NCI-H345 (cell line): ENCODE measurements at places on chromosomes 6 and 20.

- no peak for DNase-seq
Measured at GRCh38 chr20:50872560-50873425, 58.4 kb downstream of the ADNP start.

GRCh38 chr6:54335871-54336270 is 27.6 kb downstream of the TINAG start:
- no peak for DNase-seq

GRCh38 chr20:46378412-46379009 is 27.9 kb downstream of the ELMO2 start:
- no peak for DNase-seq

- DNase-seq = no peak
Measured at GRCh38 chr20:57746832-57747404, 37.1 kb upstream of the PMEPA1 start.

DNA sequence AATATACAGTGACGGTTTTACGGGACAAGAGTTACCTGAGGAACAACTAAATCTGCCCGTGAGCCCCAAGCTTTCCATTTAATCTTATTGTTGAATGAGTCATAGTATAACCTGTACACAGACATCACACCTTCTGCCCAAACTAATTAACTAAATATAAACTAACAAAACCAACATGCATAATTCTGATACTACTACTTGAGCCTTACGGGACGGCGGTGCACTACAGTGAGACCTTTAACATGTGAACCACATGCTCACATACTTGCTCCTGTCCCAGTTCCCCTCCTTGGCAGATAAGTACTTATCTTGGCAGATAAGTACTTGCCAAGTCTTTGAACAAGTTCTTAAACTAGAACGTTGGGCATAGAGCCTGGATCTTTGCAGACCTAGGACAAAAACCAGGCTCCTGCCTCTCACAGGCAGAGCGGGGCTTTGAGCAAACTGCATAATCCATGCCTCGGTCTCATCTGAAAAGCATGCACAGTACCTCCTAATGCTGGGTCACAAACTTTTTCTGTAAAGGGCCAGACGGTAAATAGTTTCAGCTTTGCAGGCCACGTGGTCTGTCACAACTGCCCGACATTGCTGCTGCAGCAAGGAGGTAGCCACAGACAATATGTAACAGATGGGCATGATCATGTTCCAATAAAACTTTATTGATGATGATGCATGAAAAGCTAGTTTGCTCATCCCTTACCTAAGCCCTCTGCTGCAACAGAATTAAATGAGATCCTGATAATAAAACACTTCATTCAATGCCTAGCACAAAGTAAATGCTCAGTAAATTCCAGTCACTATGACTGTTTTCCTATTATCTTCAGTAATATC is 23.0 kb downstream of the ZNF217 start:
- no peak for DNase-seq

DNA sequence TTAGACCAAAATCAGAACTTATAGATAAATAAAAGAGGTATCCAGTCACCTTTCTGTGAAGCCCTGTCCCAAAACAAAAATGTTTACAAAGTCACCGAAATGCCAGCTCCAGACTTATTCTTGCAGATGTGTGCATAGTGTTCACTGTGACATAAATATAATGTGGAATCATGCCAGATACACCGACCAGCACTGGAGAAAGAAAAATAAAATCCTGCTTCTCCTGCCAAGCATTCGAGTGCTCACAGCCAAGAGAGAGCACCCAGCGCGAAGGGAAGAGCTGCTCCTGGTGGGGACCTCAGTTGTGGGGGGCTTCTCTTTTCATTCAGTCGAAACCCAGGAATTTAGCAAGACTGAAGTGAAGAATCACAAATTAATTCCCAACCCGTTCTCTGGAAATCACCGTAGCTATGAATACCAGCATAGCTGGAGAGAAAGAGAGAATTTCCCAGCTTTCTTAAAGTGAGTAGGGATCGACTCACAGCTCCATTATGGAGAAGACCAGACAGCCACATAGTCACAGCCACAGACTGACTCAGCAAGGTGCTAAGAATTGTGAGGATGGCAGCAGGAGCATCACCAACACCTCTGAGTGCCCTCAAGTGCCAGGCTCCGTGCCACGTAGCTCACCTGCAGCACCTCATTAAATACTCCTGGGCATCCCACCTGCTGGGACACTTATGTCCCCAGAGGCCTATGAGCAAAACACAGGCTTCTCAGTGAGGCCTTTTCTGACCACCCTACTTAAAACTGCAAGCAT is 33.2 kb downstream of the BFSP1 start:
- peak; percentile 68 for DNase-seq

GRCh38 chr20:23434521-23435313 is 4.8 kb upstream of the CSTL1 start:
- DNase-seq = no peak

GRCh38 chr6:33694401-33694931 is 17.0 kb downstream of the UQCC2 start:
- DNase-seq = no peak

DNA sequence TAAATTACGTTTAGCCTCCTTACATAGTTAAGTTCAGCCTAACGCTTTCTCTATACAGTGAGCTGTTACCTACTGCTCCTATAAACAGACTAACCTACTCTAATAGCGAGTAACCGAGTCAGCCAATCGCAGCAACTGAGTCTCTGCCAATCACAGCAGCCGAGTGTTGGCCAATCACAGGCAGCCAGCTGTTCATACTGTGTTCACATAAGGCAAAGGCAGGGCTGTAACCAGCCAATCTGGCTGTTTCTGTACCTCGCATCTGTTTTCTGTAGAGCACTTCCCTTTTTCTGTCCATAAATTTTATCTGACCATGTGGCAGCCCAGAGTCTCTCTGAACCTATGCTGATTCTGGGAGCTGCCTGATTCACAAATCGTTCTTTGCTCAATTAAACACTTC is 263.9 kb upstream of the JARID2 start:
- no peak for DNase-seq

- DNase-seq = no peak
Measured at GRCh38 chr6:54719633-54720032, 126.9 kb upstream of the FAM83B start.

- DNase-seq = peak; percentile 71
Measured at GRCh38 chr6:125780540-125781313, 10.0 kb upstream of the NCOA7 start.

DNA sequence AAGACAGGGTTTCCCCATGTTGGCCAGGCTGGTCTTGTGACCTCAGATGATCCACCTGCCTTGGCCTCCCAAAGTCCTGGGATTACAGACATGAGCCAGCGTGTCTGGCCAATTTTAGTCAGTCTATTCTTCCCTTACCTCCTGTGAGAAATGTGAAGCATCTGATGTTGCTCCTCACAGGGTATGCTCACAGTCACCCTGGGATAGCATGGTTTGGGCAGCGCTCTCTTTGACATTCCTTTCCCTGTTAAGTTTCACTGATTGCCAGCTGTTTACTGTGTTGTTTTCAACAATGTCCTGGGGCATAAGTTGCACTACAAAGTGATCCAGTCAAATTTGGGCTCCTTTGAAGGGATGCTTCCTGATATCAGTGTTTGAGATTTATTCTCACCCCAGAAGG is 13.1 kb downstream of the CDC5L start:
- no peak for DNase-seq

DNA sequence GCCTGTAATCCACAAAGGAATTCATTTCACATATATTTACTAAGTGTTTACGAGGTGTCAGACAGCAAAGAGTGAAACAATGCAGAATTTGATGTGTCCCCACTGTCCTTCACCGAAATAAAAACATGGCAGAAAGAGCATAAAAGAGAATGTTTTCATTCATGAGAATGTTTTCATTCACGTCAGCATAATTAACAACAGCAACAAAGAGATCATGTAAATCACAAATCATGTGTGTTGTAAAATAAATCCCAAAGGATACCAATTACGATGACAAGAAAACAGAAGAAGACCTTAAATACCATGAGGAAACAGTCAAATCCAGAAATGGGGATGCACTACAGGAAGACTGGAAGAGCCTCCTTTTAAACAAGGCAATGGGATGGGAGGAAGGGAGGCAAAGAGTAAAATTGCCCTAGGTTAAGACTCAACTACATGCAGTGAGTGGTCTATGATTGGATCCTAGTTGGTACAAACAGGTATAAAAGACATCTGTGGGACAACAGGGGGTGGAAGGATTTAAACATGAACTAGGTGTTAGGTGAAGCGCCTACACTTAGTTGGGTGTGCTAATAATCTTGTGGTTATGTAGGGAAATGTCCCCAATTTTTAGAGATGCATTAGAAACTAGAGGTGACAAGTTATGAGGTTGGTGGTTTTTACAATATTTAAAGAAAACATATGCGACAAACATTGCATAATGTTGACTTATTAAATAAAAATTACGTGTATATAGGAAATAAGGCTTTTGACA is 1.5 kb downstream of the ZSCAN31 start:
- no peak for DNase-seq

GRCh38 chr20:23094927-23095326 is 8.8 kb upstream of the CD93 start:
- no peak for DNase-seq
